Activated CD8-positive, alpha-beta T cell treated with anti-CD3 and anti-CD28 coated beads for 36 hours (primary cell): ENCODE measurements at places on chromosomes 6 and 20.

- no peak for DNase-seq
These were observed 30.6 kb upstream of the ULBP3 start for GRCh38 chr6:150099546-150099945.

DNA sequence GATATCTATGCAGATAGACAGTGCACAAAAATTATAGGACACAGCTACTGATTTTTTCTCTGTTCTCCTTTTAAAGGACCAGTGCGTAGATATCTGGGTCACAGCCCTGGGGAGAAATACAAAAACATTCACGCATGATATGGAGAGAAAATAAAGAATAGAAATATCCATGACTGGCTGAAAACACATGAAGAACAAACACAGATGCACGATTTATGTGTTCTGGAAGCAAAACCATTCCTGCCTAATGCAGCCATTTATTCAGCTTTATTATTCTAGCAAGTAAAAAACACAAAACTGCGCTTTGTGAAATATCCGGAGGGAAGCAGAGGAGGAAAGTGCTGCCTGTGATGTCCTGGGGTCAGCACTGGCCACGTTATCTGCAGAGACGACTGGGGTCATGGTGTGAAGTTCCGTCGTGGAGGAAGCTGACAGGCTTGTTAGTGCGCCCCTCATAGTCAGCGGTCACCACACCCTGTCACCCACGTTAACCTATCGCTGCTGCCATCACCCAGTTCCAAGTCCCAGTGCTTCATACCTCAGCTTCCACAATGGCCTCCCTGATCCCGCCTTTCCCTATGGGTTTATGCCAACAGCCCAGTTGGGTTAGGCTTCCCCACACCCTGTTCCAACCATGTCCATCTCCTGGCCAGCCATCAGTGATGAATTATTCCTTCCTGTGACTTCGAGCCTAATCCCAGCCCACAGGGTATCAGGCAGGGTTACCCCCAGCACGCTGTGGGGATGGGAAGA, 86.6 kb upstream of the RPS6KA2 start:
- DNase-seq: no peak

GRCh38 chr6:169396554-169397163, 143.0 kb upstream of the THBS2 start:
- no peak for DNase-seq

DNA sequence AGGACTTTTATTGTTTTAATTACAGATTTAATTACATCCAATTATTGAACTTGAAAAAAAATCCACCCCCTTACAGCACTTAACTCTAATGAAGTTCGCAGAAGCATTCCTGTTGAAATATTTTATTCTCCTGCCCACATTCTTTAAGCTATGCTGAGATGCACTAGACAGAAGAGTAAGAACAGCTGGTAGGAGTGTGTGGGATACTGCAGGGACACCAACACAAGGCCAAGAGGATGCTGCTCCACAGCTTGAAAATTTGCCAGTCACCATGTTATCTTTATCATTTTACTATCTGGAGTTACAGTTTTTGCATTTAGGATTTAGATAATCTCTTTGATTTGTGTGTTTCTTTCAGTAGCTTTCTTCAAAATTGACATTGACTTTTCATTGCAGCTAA, 180.7 kb downstream of the EPHA7 start:
- no peak for DNase-seq

DNA sequence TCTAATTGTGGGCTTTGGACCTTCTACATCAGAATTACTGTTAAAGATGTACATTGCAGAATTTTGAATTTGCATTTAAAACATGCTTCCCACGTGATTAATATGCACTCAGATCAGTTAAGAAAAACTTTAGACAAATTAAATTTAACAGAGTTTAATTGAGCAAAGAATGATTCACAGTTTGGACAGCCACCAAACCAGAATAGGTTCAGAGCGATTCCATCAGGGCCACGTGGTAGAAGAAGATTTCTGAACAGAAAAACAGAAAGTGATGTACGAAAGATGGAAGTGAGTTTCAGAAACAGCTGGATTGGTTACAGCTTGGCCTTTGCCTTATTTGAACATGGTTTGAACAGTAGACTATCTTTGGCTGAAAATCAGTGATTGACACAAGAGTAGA, 704.2 kb upstream of the MAP3K7 start:
- DNase-seq: no peak

GRCh38 chr6:170067923-170068360, 222.9 kb downstream of the DLL1 start:
- no peak for DNase-seq

- no peak for DNase-seq
These were observed 82.4 kb downstream of the ZNF292 start for GRCh38 chr6:87237804-87238203.

DNA sequence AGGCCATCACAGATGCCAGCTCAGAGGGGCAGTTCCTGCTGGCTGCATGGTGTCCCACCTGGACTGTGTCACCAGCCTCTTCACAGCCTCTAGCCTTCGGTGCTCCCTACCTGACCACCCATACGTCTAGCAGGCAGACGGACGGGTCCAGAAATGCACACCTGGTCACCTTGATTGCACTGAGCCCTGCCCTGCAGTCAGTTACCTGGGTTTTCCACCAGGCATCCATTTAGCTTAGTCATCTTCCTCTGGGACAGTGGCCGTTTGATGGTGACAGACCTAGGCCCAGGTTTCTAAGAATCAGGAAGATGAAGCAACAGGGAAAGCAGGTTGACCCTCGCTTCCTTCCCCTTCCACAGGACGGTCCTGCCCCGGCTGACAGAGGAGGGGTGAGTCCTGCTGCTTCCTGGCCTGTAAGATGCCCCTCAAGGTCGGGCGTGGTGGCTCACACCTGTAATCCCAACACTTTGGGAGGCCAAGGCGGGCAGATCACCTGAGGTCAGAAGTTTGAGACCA, 9.8 kb upstream of the BPI start:
- DNase-seq: no peak

DNA sequence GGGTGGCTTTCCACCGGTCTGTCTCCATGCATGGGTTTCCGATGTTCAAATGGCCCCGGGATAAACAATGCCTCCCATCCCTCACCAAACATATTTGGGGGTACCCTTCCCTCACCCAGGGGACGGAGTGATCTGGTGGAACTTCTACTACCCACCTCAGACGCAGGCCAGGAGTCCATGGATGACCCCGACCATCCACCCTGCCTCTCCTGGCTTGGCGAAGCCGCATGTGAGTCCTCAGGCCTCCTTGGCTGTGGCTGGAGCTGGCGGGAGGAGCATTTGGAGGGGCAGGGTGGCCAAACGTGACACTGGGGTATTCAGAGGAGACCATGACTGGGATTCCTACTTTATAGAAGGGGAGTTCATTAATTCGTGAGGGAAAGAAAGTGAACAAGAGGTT, 45.9 kb upstream of the FRMD1 start:
- DNase-seq: no peak

GRCh38 chr6:7201732-7202541, 94.2 kb downstream of the RREB1 start:
- DNase-seq: peak; percentile 36

DNA sequence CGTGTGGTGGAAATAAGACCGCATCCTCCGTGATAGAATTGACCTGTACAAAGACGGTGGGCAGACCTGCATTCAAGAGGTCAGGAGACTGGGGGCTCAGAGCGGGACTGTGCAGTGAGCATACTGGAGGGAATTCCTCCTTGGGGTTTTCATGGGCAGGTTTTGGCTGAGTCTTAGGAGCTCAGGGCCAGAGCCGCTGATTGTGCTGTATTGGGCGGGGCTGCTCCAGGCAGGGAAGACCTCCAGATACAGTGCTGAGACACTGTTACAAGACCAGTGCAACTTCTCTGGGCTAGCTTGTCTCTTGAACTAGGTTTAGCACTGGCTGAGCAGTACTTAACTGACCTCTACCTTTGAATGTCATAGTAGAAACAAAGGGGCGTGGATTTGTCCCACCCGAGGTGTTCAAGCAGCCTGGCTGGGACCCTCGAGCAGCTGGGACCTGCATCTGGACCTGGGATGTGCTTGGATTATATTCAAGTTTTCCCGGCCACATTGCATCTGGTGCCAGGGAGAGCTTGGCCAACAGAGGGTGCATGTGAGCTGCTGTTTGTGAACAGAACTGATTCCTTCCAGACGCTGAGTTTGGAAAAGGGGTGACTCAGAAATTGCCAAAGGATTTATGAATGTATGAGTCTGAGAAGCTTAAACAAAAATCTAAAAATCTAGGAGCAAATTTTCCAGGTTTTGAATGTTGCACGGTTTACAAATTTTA, 33.4 kb upstream of the SLC22A1 start:
- no peak for DNase-seq

GRCh38 chr6:70130865-70131264, 172.0 kb downstream of the COL9A1 start:
- DNase-seq: no peak

DNA sequence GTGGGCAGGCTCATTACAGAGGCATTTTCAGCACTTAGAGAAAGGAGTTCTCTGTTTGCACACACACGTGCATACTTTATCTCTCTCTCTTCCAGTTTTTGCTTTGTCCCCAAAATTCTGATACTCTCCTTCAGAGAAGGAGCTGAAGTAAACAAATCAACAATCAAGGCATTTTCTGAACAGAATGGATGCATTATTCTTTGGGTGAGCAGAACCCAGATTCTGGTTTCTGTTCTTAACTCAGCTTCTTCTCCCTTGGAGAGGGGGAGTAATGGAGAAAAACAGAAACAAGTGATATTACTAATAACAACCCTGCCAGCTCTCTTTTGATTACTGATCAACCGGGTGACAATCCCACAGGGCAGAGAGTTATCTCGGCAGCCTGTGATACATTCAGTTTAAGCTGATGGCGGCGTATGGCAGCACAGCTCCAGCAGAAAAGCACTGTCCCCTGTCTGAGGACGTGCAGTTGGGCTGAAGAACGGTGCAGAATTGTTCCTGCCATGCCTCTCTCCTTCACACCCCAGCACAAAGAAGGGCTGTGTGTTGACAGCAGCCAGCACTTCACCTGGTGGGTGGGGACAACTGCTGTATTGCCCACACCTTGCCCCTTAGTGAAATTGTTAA, 47.3 kb upstream of the SASH1 start:
- no peak for DNase-seq

GRCh38 chr20:23867152-23867776, 12.3 kb downstream of the CST5 start:
- no peak for DNase-seq
